Stimulated activated CD8-positive, alpha-beta memory T cell treated with anti-CD3 and anti-CD28 coated beads, Interleukin-15, amount 100 ng/mL, for 24 hours (primary cell): ENCODE measurements at places on chromosomes 12 and 14.

DNA sequence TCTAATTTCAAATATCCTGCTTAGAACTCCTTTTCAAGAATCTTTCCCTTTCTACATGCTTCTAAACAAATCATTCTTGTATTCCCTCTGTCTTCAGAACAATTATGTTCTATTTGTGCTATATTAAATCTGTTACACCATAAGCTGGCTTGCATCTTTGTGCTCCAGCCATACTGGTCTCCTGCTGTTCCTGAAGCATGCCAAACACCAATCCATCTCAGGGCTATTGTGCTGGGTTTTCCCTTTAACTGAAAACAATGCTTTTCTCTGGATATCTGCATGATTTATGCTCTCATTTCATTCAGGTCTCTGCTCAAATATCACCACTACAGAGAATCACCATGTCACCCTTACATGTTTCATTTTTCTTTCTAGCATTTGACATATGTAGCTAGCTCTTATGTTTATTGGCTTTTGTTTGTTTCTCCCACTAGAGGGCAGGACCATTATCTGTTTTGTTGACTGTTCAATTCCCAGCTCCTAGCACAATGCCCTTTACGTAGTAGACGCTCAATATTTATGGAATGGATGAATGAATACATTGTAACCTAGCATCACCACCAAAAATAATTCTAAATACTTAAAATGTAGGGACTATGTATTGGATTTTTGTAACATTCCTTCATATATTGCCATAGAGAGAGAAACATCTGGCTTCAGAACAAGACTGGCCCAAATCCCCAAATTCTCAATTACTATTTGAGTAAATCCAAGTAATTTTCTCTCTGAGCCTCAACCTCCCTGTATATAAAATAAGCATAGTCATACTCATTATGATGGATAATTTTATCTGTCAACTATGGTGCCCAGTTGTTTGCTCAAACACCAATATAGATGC is 302.0 kb upstream of the SYT1 start:
- no peak for DNase-seq

- no peak for DNase-seq
Measured at GRCh38 chr14:104477666-104478380, 101.7 kb upstream of the C14orf180 start.

DNA sequence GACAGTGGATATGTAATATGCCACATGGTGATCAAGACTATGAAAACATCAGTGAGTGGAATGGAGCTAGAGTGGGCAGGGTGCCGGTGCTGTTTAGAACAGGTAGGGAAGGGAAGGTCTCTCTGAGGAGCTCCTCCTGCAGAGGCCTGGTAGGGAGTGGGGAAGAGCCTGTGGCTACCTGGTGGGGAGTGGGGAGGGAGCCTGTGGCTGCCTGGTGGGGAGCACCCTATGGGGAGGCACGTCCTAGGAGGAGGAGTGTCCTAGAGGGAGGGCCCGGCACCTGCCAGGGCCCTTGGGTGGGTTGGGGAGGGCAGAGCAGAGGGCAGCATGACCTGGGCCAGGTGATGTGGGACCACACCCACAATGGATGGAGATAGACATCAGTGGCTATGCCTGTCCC is 122.6 kb downstream of the ADGRD1 start:
- no peak for DNase-seq

- no peak for DNase-seq
Measured at GRCh38 chr12:104640956-104641355, 184.2 kb downstream of the CHST11 start.

DNA sequence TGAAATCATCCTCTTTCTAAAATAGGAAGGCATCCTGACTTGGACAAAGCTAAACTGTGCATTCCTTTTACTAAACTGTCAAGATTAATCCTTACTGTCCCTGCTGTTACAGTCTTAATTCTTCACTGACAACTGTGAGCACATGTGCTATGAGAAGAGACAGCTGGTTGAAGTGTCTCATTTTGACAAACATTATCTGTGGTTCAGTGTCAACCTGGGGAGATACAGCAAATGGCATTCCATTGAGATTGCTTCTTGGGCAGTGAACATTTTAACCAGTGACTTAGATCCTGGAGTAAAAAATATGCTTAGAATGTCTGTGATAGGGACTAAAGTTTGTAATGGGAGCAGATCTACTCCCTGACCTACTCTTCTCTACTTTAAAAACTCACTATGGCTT is 552.6 kb upstream of the ATP2B1 start:
- no peak for DNase-seq

GRCh38 chr12:52521568-52522266 is 1.5 kb upstream of the KRT5 start:
- no peak for DNase-seq
